ENCODE measurements at places on chromosomes 3 and 15.

- no peak for DNase-seq
These were observed 26.6 kb downstream of the TMEM45A start for GRCh38 chr3:100518983-100519382.

- no peak for DNase-seq
These were observed 32.9 kb downstream of the MEX3B start for GRCh38 chr15:82012908-82013307.

DNA sequence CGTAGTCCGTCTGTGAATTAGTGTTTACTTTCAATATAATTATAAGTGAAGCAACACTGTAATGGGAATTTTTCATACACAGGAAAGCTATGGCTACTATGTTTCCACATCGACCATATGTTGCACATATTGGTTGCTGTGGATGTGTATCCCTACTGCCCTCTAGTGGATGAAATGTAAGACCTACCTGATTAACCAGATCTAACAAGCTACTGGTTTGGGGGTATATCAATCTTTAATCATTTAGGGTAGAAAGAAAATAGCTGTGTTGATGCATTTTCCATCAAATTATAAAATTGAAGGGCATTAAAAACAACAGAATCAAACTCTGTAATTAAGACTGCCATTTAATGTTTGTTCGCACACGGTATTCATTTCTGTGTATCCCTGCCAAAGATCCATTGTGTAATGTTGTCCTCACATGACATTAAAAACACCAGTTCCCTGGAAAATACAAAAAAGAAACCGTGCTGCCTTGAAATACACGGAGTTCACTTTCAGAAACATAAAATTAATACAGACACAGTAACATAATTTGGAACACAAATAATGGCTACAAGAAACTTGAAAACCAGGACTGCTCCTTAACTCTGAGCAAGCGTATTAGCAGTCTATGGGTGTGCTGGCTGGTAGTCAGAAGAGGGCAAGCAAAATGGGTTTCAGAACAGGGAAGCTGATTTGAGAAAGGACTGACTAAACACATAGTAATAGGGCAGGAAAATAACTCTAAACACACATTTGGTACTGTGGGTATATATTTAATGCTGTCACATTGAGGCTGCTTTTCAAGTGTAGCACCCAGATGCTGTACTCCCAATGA lies 125.1 kb downstream of the TIGIT start:
- peak; percentile 85 for DNase-seq

DNA sequence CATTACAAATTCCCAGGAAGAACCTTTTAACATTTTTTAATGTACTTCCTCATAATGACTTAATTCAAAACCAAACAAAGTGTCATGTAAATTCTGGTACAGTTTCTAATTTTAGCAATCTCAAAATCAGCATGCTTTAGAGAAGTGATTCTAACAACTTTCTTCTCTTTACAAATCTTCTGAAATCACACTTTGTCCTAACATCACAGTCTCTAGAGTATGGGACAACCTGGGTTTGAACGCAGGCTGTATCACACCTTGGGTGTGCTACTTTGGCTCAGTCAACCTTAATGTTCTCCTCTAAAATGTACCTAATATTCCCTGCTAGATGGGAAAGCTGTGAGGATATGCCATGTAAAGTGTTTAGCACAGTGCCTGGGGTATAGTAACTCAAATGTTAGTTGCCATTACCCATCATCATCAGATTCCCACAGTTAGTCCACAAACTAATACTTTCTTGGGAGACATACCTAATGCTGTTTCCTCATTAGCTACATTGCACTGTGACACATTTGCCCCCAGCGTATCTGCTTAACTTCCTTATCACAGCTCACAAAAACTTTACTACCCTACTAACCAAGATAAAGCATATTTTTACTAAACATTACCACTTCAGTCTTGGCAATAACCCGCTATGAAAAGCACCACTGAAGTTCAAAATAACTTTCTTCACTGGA lies 3.1 kb downstream of the TSPAN3 start:
- DNase-seq, result no peak

- DNase-seq, result no peak
These were observed 85.8 kb upstream of the OSBPL11 start for GRCh38 chr3:125681146-125681545.

GRCh38 chr3:14388201-14388600 lies 14.2 kb upstream of the SLC6A6 start:
- no peak for DNase-seq

GRCh38 chr3:98003306-98003969 lies 31.2 kb upstream of the RIOX2 start:
- DNase-seq, result no peak

DNA sequence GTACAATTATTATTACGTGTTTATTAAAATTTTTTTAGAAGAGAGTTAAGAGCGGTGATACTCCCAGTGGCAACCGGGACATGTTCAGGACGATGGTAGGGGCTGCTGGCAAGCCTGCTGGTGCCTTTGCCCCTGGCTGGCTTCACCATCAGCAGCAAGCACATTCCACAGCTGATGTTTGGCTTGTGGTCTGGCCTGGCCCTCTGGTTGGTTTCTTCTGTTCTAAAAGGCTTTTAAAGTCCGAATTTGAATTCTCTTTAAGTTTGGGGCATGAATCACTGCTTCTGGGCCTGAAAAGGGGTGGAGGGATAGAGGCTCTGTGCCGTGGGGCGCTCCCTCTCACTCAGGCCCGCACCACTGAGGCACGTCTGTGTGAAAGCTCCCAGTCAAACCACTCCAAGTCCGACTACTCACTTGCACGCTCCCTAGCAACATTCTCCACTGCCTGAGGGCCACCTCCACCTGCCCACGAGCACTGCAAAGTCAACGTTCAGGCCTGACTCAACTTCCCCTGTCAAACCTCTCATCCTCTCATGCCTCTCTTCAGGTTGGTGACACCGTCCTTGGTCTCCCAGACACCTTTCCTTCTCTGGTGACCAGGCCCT lies 10.1 kb downstream of the ITGA11 start:
- DNase-seq, result no peak

Data from hippocampal formation (tissue), 2 donors.